ENCODE measurements at places on chromosomes 7 and 10. TPM values are rescaled to one million over a fixed set of nuclear protein-coding genes. Genes with fewer than 3 reads are reported as not detected.

DNA sequence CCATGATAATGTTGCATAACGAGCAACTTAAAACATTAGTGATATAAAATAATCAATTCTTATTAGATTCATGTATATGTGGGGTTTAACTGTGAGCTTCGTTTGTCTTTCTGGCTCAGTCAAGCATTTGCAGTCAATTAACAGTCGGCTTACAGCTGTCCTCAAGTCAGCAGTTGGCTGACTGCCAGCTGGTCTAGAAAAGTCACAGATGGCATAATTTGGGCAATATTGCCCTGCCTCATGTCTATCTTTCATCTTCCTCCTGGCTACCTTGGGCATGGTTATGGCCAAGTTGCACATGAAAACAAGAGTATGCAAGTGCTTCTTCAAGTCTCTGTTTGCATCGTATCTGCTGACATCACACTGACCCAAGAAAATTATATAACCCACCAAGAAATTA lies 186.1 kb upstream of the ZWINT start:
- DNase-seq = no peak

DNA sequence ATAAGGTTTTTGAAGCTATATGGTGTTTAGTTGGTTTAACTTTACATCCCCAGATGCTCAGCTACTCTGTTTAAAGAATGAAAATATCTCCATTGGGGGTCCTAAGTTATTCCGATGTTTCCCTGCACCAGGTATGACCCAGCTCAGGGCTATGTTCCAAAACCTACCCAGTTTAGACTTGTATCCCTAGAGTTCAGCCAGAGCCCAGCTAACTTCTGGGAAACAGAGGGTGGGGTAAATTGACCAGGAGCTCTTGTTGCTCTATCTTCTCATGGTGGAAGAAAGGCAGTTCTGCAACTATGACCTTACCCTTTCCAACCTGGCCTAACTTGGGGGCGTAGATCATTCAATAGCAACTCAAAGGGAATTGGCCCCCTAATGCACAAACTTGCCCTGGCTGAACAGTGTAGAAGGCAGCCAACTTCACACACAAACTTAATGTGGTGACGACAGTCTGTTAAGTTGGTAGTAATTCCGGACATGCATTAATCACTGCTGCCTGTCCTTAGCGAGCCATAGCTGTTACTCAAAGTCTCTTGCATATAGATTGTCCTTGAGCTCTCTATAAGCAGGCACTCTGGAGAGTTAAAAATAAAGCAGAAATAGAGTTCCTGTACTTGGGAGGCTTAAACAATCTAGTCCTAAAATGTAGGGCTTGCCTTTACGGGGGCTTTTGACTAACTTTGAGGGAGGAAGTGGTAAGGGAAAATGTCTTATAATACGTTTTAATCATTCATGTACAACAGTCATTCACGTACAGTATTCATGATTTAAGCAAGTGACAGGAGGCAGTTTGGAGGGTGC lies 5.3 kb upstream of the ZNRF2 start:
- no peak for DNase-seq

- no peak for DNase-seq
Measured at GRCh38 chr7:12322903-12323300, 80.8 kb downstream of the VWDE start.

DNA sequence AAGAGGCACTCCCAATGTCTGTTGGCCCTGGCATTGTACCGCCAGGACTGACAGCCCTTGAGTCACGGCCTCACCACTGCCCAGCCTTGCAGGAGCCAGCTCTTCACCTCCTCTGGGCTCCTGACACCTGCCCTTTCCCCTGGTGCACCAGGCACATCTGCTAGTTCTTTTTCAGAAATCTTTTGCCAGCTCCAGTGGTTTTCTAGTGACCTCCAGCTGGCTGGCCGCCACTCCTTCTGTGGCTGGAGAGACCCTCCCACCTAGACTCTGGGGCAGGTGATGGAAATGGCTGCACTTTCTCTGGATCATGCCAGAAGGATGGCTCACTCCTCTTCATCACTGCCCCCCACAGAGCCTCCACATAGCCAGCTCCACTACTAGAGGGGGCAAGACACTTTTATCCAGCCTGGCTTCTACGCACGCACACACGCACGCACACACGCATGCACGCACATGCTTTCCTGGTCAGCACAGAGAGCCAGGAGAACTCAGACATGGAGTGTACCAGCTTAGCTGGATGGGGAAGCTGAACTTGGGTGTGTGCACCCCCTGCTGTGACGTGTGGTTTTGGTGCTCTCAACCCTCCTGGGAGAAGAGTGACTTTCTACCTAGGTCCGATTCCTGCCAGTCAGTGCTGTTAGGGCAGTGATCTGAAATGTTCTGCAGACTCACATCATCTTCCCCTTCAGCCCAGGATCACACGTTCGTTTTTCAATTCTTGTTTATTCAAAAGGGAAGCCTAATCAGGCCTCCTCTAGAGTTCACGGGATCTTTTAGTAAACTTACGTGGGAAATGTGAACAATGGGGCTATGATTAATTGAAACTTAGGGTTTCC lies 222.0 kb downstream of the PRPF18 start:
- no peak for DNase-seq

Gene COMTD1
- polyA plus RNA-seq = 44.2 TPM

Gene UNCX
- not detected for polyA plus RNA-seq
